Pancreas (tissue), 10 donors: ENCODE measurements at places on chromosomes 7 and 10. TPM values are rescaled to one million over a fixed set of nuclear protein-coding genes. Genes with fewer than 3 reads are reported as not detected.
A peak's percentile ranks its signal among the peaks of the same experiment; 100 is the strongest.

Gene FAM25G
- not detected for total RNA-seq

Gene PTTG1IP2
- not detected for total RNA-seq

Gene ZNF804B
- total RNA-seq: 0.55 TPM

Gene SVOPL
- total RNA-seq: 0.91 TPM

DNA sequence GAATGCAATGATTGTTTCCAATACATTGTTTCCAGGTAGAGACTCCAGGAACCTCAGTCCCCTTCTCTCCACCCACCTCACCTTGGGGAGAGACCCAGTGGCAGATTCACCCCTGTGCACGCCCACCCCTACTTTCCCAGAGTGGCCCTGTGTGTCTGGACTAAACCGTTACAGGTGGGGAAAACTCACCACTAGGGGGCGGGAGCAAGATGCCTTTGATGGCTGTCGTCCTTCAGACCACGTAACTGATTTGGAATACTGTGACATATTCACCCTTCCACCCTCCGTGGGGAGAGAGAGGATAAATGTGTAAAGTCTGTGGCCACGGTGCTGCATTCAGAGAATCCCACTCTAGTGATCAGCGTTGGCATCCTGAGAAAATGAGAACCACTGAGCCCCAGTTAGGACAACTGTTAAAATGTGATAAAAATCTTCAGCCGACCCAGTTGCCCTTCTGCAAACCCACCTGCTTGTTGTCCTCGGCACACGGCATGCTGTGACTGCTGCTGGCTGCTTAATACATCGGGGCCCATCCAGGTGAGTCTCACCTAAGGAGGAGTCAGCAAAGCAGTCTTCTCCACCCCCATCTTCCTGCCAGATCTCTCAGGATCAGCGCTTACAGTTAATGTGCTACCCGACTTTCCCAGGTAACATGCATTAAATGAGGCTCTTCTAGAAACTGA is 41.5 kb upstream of the NMT2 start:
- DNase-seq: peak; percentile 80

DNA sequence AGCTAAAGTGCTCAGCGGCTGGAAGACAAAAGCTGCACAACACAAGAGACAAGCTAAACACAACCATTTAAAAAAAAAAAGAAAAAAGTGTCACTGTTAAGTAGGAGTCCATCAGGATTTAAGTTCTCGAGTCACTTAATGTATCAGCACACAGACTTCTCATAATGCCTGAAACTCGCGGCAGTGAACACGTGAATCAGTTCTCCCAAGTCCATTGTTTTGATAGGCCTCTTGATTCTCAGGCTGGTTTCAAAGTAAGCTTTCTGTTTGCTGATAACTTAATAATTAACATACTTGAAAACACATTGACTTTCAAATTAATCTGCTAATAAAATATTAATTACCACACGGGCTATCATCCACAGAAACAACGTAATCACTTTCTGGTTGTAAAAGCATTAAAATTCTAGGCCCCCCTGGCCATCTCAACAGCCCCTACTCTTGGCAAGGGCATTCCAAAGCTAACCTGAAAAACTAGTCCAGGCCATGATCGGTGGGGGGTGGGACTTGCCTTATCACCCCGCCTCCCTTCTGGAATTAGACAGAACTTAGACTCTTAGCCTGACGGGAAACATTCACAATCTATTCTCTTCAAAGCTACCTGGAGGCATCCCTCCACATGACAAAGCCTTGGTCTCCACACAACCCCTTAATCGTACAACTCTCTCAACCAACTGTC is 129.0 kb downstream of the DIP2C start:
- no peak for DNase-seq

DNA sequence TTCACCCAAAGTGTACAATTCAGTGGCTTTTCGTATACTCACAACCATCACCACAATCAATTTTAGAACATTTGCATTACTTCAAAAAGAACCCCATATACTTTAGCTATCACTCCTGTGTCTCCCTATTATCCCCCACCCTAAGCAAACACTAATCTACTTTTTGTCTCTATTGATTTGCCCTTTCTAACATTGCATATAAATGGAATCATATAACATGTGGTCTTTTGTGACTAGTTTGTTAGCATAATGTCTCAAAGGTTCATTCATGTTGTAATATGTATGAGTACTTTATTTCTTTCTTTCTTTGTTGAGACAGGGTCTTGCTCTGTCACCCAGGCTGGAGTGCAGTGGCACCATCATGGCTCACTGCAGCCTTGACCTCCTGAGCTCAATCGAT is 21.0 kb upstream of the DNAJC12 start:
- DNase-seq: no peak

Gene NOS3
- total RNA-seq: 3.0 TPM

DNA sequence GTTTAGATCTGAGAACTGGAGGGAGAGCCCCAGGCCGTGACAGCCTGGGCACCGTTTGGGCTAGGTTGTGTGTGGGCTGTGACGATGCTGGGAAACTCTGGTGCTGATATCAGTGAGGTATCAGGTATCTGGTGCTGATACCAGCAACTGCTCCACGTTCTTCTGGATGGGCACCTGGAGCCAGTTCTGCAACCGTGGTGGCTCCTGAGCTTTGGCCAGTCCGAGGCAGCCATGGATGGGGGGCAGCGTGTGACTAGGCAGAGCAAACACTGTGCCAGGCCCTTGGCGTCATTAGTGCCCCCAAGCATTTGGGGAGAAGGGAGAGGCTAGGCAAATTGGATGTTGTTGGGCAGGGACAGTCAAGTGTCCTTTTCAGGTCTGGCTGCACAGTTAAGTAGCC is 57.9 kb downstream of the ZNF467 start:
- no peak for DNase-seq

DNA sequence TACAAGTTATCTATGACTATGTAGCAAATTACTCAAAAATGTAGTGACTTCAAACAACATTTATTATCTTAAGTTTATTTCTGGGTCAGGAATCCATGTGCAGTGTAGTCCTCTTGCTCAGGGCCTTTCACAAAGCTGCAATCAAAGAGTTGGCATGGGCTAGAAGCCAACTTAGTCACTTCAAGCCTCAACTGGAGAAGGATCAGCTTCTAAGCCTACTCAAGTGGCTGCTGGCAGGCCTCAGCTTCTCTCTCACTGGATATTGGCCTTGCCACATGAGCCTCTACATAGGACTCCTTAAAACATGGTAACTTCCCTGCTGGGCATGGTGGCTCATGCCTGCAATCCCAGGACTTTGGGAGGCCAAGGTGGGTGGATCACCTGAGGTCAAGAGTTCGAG is 5.0 kb upstream of the NFE2L3 start:
- no peak for DNase-seq

DNA sequence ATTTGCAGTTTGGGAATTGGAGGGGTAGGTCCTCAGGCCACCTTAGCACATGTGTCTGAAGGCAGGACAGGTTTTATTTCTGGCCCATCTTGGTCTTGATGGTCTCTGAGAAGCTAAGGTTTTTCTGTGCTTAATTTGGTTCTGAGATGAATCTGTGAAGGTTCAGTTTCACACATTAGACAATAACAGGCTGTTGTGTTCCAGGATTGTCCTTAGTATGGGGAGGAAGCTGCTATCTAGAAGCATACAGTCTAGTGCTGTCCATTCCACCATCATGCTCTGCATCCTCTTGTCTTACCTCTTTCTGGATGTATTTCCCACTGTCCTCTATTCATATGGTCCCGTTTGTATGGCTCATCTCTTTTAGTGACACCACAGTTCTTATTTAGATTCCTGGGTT is 7.1 kb downstream of the UBE2D1 start:
- no peak for DNase-seq

DNA sequence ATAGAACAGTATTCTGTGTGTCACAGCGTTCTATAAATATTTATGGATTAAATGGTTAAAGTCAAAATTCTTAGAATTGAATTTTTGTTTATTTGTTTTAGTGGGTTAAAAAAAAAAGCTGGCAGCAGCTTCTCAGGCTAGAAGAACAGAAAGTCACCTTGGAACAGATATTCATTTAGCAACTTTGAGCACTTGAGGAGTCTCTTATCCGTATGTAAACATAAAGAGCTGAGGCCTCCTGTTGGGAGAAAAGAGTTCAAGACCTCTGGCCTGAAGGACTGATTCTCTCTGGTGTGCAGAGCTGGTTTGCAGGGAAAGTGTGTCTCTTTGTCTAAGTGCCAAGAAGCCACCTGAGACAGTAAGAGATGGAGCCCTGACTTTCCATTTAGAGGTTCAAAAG is 109.9 kb downstream of the HERPUD2 start:
- DNase-seq: no peak
